Endothelial cell of coronary artery (primary cell): ENCODE measurements at places on chromosomes 5 and 9. TPM values are rescaled to one million over a fixed set of nuclear protein-coding genes. Genes with fewer than 3 reads are reported as not detected.

DOCK8 gene
- total RNA-seq: 0.36 and 0.56 TPM in 2 replicates

FRMD3 gene
- total RNA-seq: 2.3 and 14.8 TPM in 2 replicates

CCL27 gene
- total RNA-seq: not detected in 2 replicates

ERBIN gene
- total RNA-seq: 43.3 and 47.2 TPM in 2 replicates

CACFD1 gene
- 7.7 and 9.9 TPM in 2 replicates for total RNA-seq

SPINK7 gene
- total RNA-seq: not detected in 2 replicates

CDKN2A gene
- total RNA-seq: 5.8 and 14.0 TPM in 2 replicates

SH3TC2 gene
- total RNA-seq: 3.2 and 6.0 TPM in 2 replicates

CCDC152 gene
- 0.56 and 0.99 TPM in 2 replicates for total RNA-seq

ARSI gene
- 0.09 and 0.28 TPM in 2 replicates for total RNA-seq

RASGRF2 gene
- total RNA-seq: 12.4 and 13.6 TPM in 2 replicates

PCDHAC1 gene
- 0.18 and 0.19 TPM in 2 replicates for total RNA-seq

RETREG1 gene
- 0.18 and 0.28 TPM in 2 replicates for total RNA-seq

NIM1K gene
- total RNA-seq: 0.09 TPM in 1 of 2 replicates, not detected in the other

LRRC19 gene
- not detected in 2 replicates for total RNA-seq

IFNA2 gene
- total RNA-seq: not detected in 2 replicates

ZNF483 gene
- 1.3 and 1.8 TPM in 2 replicates for total RNA-seq

PCDHGA12 gene
- 4.8 and 6.7 TPM in 2 replicates for total RNA-seq

DOCK2 gene
- 0.36 and 0.75 TPM in 2 replicates for total RNA-seq

ITK gene
- total RNA-seq: not detected in 2 replicates
